ENCODE measurements at places on chromosomes 16 and 17. TPM values are rescaled to one million over a fixed set of nuclear protein-coding genes. Genes with fewer than 3 reads are reported as not detected.

- H3K27me3 ChIP-seq = no peaks in the 10 kb centered on the region
- H3K36me3 ChIP-seq = peaks cover 71% of the 10 kb centered on the region
- peak overlapping the region; percentile 11 for H3K27ac ChIP-seq
- H3K4me3 ChIP-seq = peak overlapping the region; percentile 95
Measured at GRCh38 chr16:30354423-30355143, 525 bp downstream of the CD2BP2 start.

DNA sequence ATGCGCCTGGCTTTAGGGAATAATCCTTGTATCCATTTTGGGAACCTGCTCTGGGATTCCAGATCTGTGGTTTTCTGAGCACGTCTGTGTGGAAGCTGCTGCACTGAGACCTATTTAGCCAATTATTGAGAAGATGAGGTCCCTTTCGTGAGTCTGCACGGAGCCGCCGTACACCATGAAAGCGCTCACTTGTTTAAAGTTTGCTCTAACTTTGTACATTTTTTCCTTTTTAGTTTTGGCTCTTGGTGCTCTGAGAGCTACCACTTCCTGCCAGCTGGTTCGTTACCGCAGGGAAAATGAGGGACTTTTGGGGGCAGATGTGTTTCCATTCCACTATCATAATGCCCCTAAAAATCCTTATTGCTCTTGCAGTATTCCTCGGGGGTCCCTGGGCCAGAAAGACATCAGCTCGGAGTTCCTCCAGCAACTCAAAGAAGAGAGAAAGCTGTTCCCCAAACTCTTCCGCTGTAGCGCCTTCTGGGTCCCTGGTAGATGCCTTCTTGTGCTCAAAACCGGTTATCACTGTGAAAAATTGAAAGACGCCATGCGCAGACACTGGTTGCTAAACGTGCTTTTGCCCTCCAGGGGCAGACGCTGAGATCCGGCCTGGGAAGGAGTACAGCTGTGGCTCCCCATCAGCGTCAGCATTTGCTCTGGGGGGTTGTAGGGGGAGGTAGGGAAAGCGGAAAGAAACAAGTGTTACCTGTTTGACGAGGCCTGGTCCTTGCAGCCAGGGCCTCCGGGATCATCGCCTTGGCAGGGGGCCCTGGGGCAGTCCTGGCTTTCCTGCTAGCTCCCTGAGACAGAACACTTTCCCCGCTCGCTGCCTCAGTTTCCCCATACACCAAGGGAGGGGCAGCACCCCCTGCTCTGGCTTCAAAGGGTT is 238.1 kb downstream of the MRTFB start:
- no peaks in the 10 kb centered on the region for H3K36me3 ChIP-seq
- H3K27me3 ChIP-seq = no peaks in the 10 kb centered on the region
- no peak overlapping the region for H3K4me3 ChIP-seq
- peak; percentile 38 for DNase-seq
- H3K27ac ChIP-seq = no peak overlapping the region
- H3K4me1 ChIP-seq = peaks cover 53% of the 10 kb centered on the region

GRCh38 chr16:66661210-66661560 is 35.4 kb downstream of the CMTM4 start:
- H3K27me3 ChIP-seq = no peaks in the 10 kb centered on the region
- no peak overlapping the region for H3K4me3 ChIP-seq
- H3K36me3 ChIP-seq = no peaks in the 10 kb centered on the region
- peak overlapping the region; percentile 74 for H3K27ac ChIP-seq

DNA sequence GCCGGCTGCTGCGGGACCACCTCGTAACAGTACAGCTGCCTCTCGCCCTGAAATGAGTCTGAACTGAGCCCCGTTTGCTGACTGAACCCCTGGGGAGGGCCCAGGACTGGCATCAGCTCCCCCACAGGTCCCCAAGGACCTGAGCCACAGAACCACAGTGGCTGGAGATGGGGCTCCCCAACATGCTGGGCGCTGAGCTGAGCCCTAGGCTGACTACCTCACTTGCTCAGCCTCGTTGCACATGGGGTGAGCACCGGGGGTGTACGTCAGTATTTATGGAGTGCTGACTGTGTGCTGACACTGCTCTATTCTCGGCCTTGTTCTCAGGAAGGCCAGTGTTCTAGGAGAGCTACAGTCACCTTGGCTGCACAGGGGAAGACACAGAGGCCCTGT is 6.6 kb upstream of the VASN start:
- H3K4me3 ChIP-seq = no peak overlapping the region
- peaks cover 7% of the 10 kb centered on the region for H3K4me1 ChIP-seq
- H3K27me3 ChIP-seq = no peaks in the 10 kb centered on the region
- no peak for DNase-seq
- H3K36me3 ChIP-seq = no peaks in the 10 kb centered on the region
- H3K27ac ChIP-seq = no peak overlapping the region

- no peak overlapping the region for H3K27ac ChIP-seq
- H3K4me3 ChIP-seq = no peak overlapping the region
- no peak for DNase-seq
- H3K4me1 ChIP-seq = peaks cover 5% of the 10 kb centered on the region
- H3K27me3 ChIP-seq = no peaks in the 10 kb centered on the region
Measured at GRCh38 chr17:57276621-57277020, 20.3 kb downstream of the MSI2 start.

DNA sequence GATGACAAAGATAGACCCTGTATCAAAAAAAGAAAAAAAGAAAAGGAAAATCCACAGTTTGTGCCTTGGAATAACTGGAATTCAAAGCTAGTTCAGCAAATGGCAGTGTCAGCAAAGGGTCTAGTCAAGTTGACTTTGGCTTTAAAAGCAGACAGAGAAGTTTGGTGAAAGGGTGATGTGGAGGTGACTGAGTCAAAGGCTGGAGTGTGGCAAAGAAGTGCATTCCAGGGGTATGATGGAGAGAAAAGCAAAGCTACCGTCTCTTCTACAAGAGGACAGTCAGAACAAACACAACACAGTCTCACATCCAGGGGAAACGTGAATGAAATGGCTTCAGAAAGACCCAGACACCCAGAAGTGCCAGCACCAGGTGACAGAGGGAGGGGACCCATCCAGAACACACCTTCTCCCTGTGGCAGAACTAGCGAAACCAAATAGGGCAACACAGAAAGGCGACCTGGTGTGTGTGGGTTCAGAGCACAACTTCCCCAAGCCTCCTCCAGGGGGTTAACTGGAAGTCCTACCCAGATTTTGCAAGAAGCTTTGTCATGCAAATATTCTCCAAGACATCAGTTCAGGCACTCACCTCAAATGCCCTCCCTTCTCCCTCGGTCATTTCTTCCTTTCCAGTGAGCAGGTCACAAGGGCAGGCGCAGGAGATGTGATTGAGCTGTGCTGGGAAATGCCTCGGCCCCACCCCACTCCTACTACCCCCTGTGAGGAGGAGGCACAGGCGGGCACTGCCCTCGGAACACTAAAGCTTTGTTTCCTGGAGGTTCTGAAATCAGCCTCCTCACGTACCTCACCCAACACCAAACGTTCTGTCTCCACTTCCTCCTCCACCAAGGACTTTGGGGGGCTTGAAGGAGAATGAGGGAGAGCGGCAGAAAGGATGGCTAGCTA is 481.9 kb downstream of the SOX9 start:
- no peak overlapping the region for H3K27ac ChIP-seq
- no peak overlapping the region for H3K4me3 ChIP-seq
- DNase-seq = no peak
- peaks cover 8% of the 10 kb centered on the region for H3K4me1 ChIP-seq
- no peaks in the 10 kb centered on the region for H3K27me3 ChIP-seq

GRCh38 chr16:55622930-55623561 is 32.7 kb upstream of the SLC6A2 start:
- no peak overlapping the region for H3K4me3 ChIP-seq
- H3K27ac ChIP-seq = no peak overlapping the region
- H3K4me1 ChIP-seq = no peaks in the 10 kb centered on the region
- H3K27me3 ChIP-seq = no peaks in the 10 kb centered on the region

- H3K27me3 ChIP-seq = no peaks in the 10 kb centered on the region
- no peaks in the 10 kb centered on the region for H3K36me3 ChIP-seq
- no peak overlapping the region for H3K27ac ChIP-seq
- no peaks in the 10 kb centered on the region for H3K4me1 ChIP-seq
- no peak for DNase-seq
- no peak overlapping the region for H3K4me3 ChIP-seq
Measured at GRCh38 chr16:84332975-84333684, 35.2 kb upstream of the ATP2C2 start.

DNA sequence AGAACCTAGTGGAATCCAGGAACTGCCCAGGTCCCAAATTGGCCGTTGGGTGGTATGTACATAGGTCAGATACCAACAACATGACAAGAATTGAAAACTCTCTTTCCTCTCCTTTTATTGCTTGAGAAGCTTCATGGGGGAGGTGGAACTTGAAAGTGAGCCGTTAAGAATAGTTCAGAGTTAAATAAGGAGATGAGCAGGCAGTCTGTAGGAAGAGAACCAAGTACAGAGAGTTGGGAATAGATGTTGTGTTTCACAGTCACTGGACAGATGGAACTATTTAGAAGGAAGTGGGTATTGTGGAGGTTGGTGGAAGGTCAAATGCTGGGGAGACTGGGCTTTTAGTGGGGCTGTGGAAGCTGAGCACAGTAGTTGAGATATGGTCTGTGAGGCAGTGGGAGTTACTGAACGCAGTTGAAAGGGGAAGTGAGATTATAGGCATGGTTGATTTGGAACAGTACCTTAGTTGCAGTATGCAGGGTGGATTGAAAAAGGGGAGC is 26.4 kb downstream of the ARHGAP44 start:
- no peak for DNase-seq
- H3K27me3 ChIP-seq = no peaks in the 10 kb centered on the region
- no peak overlapping the region for H3K4me3 ChIP-seq
- no peaks in the 10 kb centered on the region for H3K4me1 ChIP-seq
- H3K36me3 ChIP-seq = no peaks in the 10 kb centered on the region

DNA sequence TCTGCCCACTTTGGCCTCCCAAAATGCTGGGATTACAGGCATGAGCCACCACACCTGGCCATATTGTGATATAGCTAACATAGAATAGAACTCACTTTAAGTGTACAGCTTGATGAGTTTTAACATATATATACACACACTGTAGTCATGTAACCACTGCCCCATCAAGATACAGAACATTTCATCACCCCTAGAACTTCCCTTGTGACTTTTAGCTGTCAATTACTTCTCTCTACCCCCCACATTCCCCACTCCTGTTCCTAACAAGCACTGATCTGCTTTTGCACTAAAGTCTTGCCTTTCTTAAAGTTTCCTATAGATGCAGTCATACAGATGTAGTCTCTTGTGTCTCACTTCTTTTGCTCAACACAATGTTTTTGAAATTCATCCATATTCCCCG is 93.1 kb downstream of the PITPNC1 start:
- no peak overlapping the region for H3K4me3 ChIP-seq
- peak overlapping the region; percentile 69 for H3K27ac ChIP-seq
- no peak for DNase-seq
- H3K27me3 ChIP-seq = no peaks in the 10 kb centered on the region

DNA sequence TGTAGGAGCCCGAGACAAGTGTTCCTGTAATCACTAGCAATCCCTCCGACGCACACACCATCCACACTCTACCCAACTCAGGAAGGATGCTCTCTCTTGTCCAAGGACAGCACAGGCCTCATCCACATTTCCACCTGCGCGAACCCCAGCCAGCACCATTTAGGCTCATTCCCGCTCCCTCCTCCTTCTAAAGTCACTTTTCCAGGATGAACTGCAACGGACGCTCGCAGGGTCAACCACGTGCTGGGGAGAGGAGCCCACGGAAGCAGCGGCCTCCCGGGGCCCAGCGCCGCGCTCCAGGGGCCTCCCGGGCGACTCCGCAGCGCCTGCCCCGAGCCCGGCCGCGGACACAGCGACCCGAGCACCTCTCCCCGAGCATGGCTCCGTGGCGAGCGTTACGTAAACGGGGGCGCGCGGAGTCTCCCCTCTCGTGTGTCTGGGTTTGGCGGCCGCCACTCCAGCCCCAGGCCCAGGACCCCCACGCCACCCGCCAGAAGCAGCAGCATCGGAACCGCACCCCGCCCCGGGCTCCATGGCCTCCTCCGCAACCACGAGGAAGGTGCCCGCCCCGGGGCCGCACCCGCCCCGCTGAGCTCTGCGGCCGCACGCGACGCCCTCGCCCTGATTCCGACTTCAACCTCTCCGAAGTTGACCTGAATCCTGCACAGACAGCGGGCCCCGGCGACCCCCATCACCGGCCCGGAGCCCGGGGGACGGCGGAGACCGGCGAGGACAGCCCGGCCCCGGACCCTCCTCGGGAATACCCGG is 668 bp downstream of the USP36 start:
- no peaks in the 10 kb centered on the region for H3K27me3 ChIP-seq
- peak; percentile 73 for DNase-seq
- peaks cover 19% of the 10 kb centered on the region for H3K4me1 ChIP-seq
- H3K27ac ChIP-seq = peak overlapping the region; percentile 100
- peaks cover 33% of the 10 kb centered on the region for H3K36me3 ChIP-seq

Gene ELMO3
- total RNA-seq = 0.58 TPM

Gene PITPNM3
- 0.53 TPM for total RNA-seq

Gene ZNRF1
- 23.2 TPM for total RNA-seq

Gene CCL17
- total RNA-seq = 4.0 TPM

Gene AURKB
- 0.23 TPM for total RNA-seq

All from heart left ventricle (tissue), 16 donors.